ENCODE measurements at places on chromosomes 5 and 9.

- DNase-seq: no peak
Observed at GRCh38 chr9:111957856-111958631, 61.4 kb downstream of the UGCG start.

DNA sequence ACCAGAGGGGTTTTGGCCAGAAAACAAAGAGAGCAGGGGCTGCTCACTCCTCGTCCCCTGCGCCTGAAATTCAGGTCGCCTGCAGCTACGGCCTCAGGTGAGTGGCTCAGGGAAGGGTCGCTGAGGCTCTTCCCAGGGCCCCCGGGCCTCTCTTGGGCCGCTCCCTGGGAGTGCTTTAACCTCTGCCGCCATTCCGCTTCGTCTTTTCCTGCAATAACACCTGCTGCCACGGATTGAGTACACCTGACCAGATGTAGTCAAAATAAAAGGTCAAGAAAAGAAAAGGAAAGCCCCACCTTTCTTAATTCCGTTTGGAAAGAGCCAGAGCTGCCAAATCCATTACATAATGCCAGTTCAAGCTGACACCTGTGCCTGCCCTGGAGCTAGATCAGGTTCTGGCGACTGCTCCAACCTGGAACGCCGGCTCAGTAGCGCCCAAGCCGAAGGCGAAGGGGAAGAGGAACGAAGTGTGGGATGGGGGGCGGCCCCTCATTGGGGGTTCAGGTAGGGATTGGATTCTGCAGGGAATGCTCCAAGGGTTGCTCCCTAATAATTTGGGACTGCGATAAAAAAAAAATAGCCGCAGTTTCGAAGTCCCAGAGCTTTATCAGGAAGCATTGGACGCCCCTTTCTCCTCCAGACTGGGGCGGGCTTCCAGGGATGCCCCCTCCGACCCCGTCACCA lies 193.9 kb downstream of the MEF2C start:
- DNase-seq: no peak

DNA sequence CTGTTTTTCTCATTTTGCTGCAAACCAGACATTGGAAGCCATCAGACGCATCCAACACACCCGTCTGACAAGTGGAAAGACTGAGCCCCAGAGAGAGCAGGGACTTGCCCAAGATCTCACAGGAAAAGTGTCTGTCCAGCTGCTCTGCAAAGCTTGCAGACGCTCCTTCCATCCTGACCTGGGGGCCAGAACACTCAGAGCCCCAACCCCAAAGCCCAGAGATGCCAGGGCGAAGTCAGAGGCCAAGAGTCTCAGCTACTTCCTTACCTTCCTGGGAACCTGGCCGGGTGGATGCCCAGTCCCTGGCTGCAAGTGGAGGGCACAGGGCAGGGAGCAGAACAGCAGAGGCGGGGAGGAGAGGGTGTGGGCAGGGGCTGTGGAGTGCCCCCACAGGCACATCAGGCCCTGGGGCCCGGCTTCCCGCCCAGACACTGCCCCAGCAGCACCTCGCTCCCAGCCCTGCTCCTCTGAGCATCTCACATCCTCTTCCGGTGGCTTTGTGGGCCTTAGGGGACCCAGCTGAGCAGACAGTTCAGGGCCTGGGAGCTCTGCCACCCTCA lies 9.7 kb upstream of the RALGDS start:
- DNase-seq: peak; percentile 66

- DNase-seq: no peak
Observed at GRCh38 chr5:175452166-175452565, 8.2 kb upstream of the DRD1 start.

- no peak for DNase-seq
Observed at GRCh38 chr5:145743396-145744061, 91.6 kb downstream of the PRELID2 start.

DNA sequence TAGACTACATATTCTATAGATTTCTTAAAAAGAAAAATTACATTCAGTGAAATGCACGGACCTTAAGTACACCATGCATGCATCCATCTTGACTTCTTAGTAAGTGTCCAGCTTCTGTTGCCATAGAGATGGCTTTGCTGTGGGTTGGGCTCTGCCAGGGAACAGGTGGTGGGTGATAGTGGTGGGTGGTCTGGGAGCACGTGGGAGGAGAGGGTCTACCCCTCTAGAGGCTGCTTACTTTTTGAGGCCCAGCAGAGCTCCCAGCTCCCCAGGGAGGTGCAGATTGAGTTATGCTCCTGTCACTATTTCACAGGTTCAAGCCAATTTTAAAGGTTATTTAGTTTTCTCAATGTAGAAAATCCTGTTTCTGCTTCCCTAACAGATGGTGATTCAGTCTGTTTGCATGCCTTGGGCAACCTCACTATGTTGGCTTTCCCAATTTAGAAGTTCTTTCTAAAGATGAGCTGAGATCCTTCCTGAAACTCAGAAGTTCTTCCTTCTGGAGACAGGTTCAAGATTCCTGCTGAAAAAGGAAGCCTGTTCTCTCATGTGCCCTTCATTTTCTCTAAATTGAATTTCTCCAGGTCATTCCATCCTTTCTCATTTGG lies 107.4 kb upstream of the LHFPL2 start:
- DNase-seq: no peak

- no peak for DNase-seq
Observed at GRCh38 chr5:169050636-169051035, 250.3 kb downstream of the SLIT3 start.

GRCh38 chr9:116099821-116100220 lies 53.8 kb upstream of the PAPPA start:
- no peak for DNase-seq

DNA sequence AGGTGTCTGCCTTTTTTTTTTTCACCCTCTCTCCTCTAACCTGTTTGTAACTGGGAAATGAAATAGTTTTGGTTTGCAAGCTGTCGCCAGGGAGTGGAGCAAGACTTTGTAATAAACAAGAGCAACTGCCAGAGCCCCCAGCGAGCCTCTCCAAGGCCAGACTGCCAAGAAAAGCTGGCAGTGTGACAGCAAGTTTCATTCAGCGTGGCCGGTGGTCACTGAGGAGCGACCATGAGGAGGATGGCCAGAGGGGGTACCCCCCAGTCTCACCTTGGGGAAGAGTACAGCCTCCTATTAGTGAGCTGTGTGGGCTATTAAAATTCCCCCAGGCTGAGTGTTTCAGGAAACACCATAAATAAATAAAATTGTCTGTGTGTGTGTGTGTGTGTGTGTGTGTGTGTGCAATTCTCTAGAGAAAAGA lies 49.9 kb downstream of the ZFAND5 start:
- DNase-seq: no peak

- no peak for DNase-seq
Observed at GRCh38 chr5:64147849-64148441, 17.7 kb upstream of the RNF180 start.

GRCh38 chr5:102920762-102921161 lies 165.7 kb downstream of the PAM start:
- no peak for DNase-seq

- DNase-seq: no peak
Observed at GRCh38 chr9:117334101-117334500, 80.8 kb downstream of the ASTN2 start.

GRCh38 chr5:172806897-172807672 lies 27.0 kb upstream of the ERGIC1 start:
- DNase-seq: peak; percentile 76

DNA sequence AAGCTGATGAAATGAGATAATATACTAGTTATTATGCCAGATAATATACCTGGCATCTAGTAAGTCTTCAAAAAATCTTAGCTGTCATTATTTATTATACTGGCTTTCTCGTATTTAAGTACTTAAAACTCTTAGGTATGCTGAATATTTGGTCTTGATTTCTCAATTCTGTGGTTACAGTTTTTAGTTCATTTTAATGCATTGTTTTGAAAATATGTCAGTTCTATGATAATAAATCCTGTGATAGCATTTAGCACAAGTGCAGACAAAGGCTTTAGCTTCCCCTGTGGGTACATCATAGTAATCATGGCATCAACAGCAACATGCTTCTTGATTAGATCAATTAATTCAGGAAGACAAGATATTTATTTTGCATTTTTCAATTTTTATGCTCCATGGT lies 133.0 kb downstream of the SMC2 start:
- no peak for DNase-seq

GRCh38 chr5:4875942-4876341 lies 264.2 kb upstream of the ADAMTS16 start:
- no peak for DNase-seq

DNA sequence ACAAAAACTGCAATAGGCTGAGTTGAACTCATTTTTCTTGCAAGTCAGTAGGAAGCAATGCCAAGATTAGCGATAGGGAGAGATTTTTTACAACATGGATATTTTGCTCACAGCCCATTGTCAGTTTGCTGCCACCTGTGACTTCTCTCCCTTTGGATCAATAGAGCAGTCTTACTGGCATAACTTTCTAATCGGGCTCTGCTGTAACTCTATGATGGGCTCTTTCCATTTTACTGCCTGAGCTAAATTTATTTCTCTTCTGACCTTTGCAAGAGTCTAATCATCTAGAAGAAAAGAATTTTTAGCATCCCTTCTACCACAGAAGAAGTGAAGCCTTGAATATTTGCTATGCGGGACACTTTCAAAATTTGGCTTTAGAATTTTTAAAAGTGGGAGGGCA lies 53.6 kb upstream of the SGCD start:
- no peak for DNase-seq

DNA sequence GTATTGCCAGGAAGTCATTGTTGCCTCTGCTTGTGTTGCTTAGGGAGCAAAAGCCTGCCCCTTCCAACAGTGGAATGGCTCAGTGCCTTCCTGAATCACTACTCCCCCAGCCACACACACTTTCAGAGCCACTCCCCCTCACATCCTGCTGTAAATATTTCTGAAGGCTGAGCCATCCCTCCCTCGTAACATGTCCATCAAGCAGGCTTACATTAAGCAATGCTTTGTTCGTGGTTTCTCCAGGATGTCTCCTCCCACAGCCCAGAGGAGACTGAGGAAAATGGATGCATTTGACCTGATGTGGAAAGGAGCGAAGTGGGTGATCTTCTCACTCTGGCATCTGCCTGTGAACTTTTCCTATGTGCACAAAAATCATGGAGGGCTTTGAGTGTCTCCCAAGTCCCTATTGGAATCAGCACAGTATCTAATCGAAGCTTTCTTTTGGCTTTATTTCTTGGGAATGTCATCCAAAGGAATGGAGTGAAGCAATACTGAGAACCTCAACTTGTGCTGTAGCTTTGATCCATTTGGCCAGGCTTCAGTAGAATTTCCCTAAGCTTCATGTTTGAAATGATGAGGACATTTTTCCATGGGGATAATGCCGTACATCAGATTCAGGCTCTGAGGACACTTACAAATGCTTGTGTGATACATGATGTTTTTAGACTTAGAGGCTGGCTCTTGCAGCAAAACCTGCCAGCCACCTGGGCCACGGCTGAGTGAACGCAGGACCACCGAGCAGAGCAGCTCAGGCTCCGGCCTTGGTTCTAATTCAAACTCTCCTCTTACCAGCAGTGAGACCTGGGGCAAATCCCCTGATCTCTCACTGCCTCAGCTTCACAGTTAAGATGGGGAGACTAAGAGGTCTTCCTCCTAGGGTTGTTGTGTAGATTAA lies 389.1 kb downstream of the ENC1 start:
- DNase-seq: no peak

DNA sequence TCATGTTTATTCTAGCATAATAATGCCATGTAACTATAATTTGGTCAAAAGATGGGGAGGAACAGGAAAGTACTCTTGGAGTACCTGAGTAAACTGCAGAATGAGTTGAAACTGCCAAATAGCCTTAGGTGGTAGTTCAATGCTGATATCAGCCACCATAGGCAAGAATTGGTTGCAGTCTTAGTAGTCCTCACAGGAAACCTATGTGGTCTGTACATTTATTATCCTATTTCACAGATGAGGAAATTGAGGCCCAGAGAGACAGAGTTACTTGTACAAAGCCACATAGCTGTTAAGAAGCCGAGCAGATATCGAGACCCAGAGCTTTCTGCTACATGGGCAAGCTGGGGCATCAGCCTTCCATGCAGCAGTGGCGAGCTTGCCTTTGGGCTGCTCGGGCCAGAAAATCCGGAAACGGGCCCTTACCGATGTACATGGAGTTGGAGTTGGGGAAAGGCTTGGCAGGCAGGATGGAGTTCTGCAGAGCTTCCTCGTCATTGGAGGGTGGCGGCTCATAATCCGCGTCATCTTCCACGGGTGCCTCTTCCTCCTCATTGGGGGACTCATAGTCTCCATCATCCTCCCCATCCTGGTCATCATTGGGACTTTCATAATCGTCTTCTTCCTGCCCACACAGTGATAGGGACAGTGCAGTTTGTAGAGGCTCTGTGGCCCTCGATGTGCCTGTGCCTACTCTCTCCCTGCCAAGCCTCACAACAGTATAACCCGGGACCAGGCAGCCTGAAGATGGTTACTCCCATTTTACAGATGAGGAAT lies 27.1 kb downstream of the LCP2 start:
- no peak for DNase-seq

- no peak for DNase-seq
Observed at GRCh38 chr5:113061846-113062780, 85.5 kb downstream of the DCP2 start.

- no peak for DNase-seq
Observed at GRCh38 chr5:79285833-79286232, 49.9 kb downstream of the JMY start.

DNA sequence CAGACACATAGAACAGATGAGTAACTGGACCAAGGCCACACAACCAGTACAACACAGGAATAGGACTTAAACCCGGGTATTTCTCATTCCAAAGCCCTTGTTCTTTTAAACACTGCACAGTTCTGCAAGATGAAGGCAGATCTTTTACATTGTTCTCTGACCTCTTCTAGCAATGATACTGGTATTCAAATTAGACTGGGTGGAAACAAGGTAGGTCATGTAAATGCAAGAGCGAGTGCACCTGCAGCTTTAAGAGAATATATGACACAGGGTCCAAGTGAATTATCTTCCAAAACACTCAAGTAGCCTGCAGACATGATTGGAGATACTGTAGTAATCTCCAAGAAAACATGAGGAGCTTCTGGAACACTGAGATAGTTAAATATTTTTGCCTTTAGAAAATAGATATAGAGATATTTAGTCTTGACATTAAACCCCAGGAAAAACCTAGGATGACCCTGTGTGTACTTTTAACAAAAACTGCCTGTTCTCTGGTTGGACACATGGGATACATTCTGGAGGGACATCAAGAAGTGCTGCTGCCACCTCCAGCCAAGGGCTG lies 130.6 kb upstream of the EPB41L4A start:
- DNase-seq: no peak

GRCh38 chr5:115686051-115686737 lies 60.4 kb upstream of the TMED7 start:
- DNase-seq: no peak

GRCh38 chr5:100539519-100539918 lies 4.3 kb downstream of the FAM174A start:
- DNase-seq: no peak

GRCh38 chr9:132679946-132680625 lies 9.8 kb downstream of the GTF3C4 start:
- DNase-seq: no peak

GRCh38 chr9:138024831-138025291 lies 147.3 kb downstream of the CACNA1B start:
- DNase-seq: no peak

DNA sequence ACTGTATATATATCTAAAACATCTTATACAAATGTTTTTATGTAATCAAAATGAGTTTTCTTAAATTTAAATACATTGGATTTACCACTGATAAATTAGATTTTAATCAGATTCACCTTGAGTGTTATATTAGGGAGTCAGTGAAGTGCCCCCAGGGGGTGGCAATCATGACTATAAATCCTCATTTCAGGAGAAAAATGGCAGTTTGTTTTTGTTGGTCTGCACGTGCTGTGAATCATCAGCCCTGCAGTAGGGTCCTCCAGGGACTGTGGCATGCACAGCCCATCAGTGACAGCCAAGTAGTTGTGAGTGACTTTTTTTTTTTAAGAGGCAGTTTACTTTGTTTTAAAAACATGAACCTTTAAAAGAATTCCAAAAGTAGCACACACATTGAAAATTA lies 65.2 kb downstream of the ZSWIM6 start:
- DNase-seq: no peak
